Dermis microvascular lymphatic vessel endothelial cell (primary cell): ENCODE measurements at places on chromosomes 12 and 14. TPM values are rescaled to one million over a fixed set of nuclear protein-coding genes. Genes with fewer than 3 reads are reported as not detected.

GRCh38 chr14:23438101-23438971, 2.9 kb upstream of the MYH7 start:
- no peak for DNase-seq

Gene PIANP
- total RNA-seq = not detected in 2 replicates

DNA sequence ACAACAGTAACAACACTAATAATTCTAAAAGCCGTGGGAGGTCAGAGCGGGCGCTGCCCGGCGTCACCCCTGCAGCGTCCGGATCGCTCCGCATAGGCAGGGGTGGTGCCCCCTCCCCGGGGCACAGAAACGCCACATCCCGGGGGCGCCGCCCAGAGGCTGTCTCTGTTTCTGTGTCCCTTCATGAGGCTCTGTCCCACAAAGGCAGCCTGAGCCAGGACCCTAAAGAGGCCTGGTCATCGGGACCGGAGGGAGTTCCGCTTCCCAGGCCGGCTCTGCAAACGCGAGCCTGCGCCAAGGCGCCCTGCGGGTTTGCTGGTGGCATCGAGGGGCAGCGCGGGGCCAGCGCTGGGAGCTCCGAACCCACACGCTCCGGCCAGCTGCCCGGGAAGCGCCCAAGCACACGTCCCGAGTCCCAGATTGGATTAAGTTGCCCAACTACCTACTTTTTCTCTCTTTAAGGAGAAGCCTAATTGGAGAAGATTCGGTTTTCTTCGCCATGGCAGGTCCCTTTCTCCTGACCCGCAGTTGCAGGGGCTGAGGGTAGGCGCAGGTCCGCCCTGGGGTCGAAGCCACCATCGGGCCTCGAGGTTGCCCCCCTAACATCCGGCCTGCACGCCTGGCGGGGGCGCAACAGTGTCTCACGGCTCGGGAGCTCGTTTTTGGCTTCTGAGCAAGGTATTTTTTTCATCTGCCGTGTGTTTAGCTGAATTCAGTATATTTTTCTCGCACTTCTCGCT, 421.7 kb downstream of the VRK1 start:
- DNase-seq = no peak

GRCh38 chr12:93895089-93895445, 217.9 kb downstream of the CRADD start:
- no peak for DNase-seq

- no peak for DNase-seq
These were observed 20.1 kb downstream of the SUSD6 start for GRCh38 chr14:69631509-69631908.

Gene SLC39A5
- not detected in 2 replicates for total RNA-seq

DNA sequence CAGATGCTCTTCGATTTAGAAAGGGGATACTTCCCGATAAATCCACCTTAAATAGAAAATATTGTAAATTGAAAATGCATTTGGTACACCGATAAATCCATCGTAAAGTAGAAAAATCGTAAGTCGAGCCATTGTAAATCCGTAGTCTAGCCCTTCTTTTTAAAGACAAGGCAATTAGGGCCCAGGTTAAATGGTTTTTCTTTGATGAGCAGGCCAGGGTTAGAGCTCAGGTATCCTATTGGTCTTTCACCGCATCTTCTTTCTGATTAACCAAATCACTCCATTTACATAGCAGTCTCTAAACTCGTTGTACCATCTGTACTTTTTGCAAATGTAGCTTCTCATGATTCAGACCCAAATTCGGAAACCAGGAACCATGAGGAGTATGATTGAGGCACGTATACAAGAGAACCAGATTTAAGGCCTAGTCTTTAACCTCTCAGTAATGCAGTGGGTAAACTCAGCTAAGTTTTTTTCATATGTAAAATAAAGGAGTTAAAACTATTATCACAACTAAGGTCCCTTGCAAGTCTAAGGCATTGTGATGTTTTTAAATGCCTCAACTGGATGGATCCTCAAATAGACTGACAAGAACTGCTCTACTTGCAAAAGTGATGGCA, 2.2 kb upstream of the YAF2 start:
- DNase-seq = no peak

Gene BHLHE41
- under 0.01 and 0.13 TPM in 2 replicates for total RNA-seq

Gene TSHR
- not detected in 2 replicates for total RNA-seq

- DNase-seq = no peak
These were observed 67.9 kb upstream of the LIN7A start for GRCh38 chr12:81005606-81006005.

- DNase-seq = no peak
These were observed 82.4 kb downstream of the PPP2R5E start for GRCh38 chr14:63460680-63461369.

- no peak for DNase-seq
These were observed 24.1 kb downstream of the YAF2 start for GRCh38 chr12:42213954-42214426.

Gene SERPINA10
- total RNA-seq = not detected in 2 replicates

GRCh38 chr12:125852679-125853078, 787.4 kb downstream of the AACS start:
- DNase-seq = no peak

- peak; percentile 72 for DNase-seq
These were observed 20.0 kb downstream of the TMEM30B start for GRCh38 chr14:61260939-61261776.

Gene TAS2R50
- total RNA-seq = 1.2 and 1.8 TPM in 2 replicates

DNA sequence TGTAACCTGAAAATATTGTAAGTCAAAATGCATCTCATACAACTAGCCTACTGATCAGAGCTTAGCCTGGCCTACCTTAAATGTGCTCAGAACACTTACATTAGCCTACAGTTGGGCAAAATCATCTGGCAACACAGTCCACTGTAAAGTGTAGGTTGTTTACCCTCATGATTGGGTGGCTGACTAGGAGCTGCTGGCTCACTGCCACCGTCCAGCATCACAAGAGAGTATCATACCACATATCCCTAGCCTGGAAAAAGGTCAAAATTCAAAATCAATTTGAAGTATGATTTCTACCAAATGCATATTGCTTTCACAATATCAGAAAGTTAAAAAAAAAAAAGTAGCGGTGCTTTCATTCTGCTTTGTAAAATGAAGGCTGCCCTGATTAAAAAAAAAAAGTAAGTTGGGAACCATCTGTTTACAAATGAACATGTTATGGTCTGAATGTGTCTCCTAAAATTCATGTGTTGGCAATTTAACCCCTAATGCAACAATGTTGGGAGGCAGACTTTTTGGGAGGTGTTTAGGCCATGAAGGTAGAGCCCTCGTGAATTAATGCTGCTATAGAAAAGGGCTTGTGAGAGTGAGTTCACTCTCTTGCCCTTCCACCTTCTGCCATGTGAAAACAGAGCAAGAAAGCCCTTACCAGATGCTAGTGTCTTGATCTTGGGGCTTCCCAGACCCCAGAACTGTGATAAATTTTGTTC, 211.8 kb downstream of the PPM1H start:
- DNase-seq = no peak

Gene CCDC196
- not detected in 2 replicates for total RNA-seq

Gene KRT1
- not detected in 2 replicates for total RNA-seq

DNA sequence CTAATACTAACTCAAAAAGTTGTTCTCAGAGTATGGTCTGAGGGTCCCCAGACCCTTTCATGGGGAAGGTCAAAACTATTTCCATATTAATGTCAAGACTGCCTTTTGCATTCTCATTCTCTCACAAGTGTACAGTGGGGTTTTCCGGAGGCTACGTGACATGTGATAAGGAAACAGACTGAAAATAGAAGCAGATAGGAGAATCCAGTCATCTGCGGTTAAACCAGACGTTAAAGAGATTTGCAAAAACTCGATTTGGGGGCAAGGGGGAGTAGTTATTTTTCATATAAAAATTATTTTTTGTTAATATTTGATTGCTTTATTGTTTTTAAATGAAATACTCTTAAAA, 1.0 kb upstream of the NAP1L1 start:
- DNase-seq = peak; percentile 10
